BE2C (cell line): ENCODE measurements at places on chromosomes 6 and 20.

DNA sequence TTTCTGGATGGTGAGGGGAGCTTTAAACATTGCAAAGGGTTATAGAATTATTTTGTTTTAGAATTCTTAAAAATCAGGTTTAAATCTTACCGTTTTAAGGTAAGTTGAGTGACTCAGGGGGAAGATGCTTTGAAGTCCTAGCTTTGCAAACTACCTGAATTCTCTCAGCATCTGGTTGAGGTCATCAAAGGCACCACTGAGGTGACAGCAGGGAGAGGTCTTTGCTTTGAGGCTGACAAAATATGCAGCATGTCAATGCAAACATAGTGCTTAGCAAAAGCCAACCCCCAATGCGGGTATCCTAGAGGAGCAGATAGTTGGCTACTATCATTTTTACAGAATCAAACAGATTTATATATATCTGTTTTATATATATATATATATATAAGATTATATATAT, 219.5 kb downstream of the SLC24A3 start:
- DNase-seq, result no peak

GRCh38 chr20:24965065-24965919, 16.2 kb downstream of the CST7 start:
- no peak for DNase-seq

DNA sequence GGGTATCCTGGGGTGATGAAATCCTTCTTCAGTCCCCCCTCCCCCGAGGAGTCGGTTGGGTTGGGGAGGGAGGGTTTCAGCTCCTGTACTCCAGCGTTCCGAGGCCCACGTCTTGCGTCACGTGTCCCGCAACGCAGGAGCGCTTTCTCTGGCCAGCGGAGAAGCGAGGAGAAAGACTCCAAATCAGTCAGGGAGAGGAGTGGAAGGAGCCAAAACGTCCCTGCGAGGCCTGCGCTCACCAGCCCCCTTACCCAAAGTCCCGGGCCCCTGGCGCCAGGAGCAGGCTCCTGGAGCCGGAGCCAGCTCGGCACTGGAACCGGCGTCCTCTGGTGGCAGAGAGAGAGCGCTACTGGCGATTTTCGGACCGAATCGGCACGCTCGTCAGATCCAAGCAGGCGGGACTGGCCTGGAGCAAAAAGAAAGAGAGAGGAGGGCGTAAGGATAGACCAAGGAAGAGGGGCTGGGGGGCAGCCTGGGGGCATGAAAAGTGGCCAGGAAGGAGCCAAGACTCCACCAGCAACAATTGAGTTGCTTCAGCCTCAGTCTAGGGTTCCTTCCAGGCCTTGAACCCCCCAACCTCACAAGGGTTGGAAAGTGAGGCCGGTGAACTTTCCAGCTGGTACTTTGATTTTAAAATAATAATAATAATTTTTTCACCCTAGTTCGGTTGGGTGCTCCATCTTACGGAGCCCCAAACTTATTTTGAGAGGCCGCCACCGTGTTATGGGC, at the start of gene GNAS:
Gene GNAS, plus strand, starts transcription at position 174 of the 729 bp plus-strand sequence.
- peak; percentile 76 for DNase-seq

GRCh38 chr6:138857775-138858174, 61.9 kb downstream of the ECT2L start:
- DNase-seq, result no peak

DNA sequence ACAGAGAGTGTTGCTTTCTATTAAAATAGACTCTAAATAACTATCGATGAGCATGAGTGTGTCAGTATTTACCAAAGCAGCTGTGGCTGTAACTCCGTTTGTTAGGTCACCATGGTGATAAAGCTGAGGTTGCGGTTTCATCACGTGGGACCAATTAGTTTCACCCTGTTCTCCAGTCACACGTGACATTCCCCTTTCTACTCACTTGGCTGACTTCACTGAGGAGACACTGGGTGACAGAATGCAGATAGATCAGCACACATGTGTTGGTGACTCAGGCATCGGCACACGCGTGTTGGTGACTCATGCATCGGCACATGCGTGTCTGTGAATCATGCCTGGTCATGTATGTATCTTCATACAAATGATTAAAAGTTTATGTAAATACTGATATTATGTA, 285.4 kb downstream of the THBS2 start:
- DNase-seq, result peak; percentile 33

GRCh38 chr6:153312634-153313033, 181.6 kb upstream of the RGS17 start:
- DNase-seq, result peak; percentile 82

DNA sequence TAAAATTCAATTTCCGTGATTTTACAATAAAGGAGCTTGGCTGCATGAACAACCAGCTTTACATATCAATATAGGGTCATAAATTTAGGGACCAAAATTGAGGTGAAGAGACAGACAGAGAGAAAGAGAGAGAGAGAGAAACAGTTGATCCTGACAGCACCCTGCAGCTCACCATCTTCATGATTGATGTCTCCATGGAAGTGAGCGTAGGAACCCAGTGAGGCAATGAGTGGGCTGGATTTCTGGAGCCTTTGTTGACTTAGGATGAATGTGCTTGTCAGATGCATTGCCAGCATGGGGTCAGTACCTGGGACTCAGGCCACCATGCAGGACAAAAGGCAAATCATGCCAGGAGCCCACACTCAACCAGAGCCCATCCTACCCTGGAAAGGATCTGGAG, 165.1 kb upstream of the SYNDIG1 start:
- DNase-seq, result no peak

GRCh38 chr6:124795643-124796463, 166.4 kb upstream of the RNF217 start:
- no peak for DNase-seq

DNA sequence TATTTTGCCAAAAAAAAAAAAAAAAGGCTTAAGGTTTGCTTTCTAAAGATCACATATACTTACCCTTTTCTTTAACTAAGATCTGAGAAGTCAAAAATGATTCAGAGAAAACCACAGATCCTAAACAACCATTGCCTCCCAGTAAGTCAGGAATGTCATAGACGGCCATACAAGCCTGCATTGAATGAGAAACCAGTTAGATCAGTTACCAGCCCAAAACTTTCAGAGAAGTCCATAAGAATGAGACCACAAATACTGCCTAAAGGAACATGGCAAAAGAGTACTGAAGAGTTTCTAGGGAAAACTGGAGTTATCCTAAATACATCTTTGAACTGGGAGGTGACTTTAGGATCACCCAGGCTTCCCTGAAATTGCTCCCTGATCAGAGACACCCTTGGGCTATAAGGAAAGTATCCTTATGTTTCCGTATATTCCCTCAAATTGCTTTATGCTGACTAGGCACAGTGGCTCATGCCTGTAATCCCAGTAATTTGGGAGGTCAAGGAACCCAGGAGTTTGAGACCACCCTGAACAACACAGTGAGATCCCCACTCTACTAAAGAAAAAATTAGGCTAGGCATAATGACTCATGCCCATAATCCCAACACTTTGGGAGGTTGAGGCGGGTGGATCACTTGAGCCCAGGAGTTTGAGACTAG, 79.4 kb upstream of the SLC4A11 start:
- no peak for DNase-seq

DNA sequence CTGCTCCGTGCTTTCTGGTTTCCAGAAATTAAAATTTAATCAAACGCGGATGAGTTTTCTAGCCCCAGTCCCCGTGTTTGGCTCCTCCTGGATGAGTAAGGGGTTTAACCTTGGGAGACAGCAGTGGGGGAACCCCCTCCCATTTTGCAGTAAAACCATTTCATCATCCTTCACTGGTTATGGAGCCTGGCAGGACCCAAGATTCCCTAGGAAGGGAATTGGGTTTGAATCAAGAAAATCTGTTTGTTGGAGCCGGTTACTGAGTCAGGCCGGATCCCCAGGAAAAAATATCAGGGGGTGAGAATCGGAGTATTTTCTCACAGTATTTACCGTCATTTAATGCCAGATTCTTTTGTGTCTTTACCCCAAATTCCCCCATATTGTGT, 754 bp downstream of the YWHAB start:
- DNase-seq, result no peak

DNA sequence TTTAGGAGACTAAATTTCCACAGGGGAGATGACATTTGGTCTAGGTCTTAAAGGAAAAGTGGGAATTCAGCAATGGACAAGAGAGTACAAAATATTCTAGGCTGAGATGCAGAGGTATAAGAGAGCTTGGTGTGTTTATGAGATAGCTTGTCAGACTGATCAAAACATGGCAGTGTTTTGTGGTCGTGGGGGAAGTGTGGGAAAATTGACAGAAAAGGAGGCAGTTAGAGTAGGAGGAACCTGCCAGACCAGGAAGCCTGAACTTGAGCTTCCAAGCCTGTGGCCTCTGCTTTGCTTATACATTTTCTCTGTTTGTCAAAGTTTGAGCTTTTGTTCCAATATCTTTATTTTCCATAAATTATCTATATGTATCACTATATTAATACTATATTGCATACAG, 69.5 kb upstream of the MAP3K7 start:
- DNase-seq, result no peak

DNA sequence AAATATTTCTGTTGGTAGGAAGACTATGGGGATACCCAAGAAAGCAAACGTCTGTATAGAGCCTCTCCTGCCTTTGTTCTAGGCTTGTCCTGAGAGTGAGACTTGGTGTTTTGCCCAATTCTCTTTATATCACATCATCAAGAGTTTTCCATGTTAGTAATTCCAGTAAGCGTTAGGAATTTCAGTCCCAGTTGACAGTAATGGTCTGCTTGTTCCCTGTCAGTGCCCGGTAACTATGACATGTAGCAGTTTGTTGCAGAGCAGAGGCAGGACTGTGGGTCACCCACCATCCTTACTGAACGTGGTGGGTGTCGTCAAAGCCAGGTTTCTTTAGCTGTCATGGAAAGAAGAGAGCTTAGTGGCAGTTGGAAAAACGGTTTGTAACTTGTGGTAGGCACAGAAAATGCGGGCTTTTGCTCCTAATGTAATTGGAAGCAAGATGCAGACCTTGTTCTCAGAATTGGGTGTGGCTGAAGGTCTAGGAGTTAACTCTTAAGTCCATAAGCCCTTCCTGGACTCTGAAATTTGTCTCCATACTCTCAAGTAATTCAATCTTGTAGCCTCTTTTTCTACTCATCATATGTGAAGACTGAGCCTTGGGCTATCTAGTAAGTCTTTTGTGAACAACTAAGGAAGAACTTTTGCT, 188.8 kb downstream of the TMEM242 start:
- DNase-seq, result no peak

GRCh38 chr6:25717866-25718740, 36.4 kb upstream of the SLC17A4 start:
- DNase-seq, result peak; percentile 32

DNA sequence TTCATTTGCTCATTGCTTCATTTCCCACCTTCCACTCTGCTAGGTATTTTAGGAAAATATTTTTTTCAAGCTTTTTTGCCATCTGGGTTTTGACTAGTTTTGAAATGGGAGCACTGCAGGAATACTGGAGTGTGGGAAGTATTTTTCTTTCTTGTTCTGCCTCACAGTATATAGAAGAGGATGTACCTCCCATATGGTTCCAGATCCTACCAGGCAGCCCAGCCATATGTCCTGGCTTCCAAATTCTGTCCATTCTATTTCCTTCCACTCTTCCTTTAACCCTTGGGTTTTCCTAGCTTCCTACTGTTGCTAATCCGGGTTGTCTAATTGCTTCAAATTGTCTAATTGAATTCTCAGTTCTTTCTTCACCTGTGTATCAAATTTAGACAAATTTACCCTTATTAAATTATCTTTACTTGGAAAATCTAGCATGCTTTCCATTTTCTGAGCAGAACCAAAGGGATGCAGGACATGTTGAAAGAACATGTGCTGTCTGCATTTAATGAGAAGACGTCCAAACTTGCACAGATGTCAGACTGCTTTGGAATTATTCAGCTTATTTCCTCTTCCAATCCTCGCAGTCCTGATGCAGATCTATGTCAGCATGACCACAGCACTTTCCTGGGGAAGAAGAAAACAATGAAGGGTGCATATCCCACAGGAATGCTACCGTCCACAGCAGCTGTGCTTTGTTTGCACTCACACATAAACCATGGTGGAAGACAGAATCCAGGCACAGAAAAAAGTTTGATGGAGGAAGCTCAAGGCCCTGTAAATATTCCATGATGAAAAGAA, 1273.9 kb upstream of the MAP3K7 start:
- DNase-seq, result no peak

GRCh38 chr6:79949233-79949632, 1.9 kb upstream of the ELOVL4 start:
- peak; percentile 76 for DNase-seq

GRCh38 chr6:164243949-164244348, 829.4 kb downstream of the QKI start:
- no peak for DNase-seq

- DNase-seq, result peak; percentile 27
Measured at GRCh38 chr6:140070846-140071473, 696.5 kb upstream of the CITED2 start.

DNA sequence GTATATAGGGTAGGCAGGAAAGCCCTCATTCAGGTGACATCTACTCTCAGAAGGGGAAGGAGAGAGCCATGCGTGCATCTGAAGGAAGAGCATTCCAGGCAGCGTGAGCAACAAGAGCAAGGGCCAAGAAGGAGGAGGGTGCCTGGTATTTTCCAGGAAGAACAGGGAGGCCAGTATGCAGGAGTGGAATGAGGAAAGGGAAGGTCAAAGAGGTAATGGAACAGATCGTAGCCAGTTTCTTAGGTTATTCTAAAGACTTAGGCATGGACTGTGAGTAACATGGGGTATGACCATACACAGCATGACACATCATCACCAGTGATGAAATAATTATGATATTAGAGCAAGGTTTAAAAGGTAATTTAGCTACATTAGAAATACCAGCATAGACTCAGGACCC, 24.1 kb downstream of the ALDH8A1 start:
- no peak for DNase-seq

DNA sequence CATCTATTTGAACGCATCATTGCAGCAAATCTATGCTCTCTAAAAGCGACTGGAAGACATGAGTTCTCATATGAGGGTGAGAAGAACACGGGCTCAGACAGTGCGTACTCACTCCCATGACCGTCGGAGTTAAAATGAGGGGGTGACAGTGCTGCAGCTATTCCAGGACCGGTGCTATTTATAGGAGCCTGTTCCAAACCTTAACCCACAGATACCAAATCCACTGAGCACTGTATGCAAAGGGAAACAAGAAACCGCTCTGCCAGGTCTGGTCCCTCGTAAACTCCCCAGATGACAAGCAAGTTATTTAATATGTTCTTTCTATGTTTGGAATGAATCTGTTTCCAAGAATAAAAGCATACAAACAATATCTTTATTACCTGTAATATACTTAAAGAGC, 22.9 kb downstream of the PPP1R3G start:
- no peak for DNase-seq

GRCh38 chr6:142185641-142186040, 38.6 kb downstream of the VTA1 start:
- no peak for DNase-seq

GRCh38 chr6:154360476-154360875, 3.9 kb upstream of the IPCEF1 start:
- no peak for DNase-seq
